ENCODE measurements at places on chromosomes 2 and 18.

- no peak overlapping the region for H3K27ac ChIP-seq
- no peaks in the 10 kb centered on the region for H3K27me3 ChIP-seq
- no peak for DNase-seq
- no peaks in the 10 kb centered on the region for H3K4me1 ChIP-seq
Measured at GRCh38 chr18:67954594-67954993, 438.1 kb upstream of the DSEL start.

DNA sequence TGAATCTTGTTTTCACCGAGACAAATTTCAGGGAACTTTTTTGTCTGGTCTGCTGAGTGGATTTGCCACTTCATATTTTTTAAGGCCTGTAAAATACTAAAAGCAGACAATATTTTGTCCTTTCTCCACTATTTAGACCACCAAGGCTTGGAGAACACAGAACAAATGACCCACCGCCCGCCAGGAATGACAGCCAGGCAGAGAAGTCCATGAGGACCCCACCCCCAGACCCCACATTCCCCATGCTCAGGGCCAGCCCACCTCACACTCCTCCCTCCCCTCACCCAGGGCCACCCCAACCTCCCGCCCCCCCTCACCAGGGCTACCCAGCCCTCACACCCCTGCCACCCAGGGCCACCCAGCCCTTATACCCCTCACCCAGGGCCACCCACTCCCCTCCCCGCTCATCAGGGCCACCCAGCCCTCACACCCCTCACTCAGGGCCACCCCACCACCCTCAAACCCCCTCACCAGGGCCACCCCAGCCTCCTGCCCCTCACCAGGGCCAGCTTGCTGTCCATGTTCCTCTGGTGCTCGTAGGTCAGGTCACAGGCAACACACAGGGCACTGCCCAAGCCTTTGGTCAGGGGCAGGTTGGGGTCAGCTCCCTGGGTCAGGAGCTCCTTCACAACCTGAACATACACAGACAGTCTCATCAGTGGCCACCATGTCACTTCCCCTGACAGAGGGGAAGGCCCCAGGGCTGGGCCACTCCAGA is 50.6 kb downstream of the ANKMY1 start:
- no peak overlapping the region for H3K27ac ChIP-seq
- H3K36me3 ChIP-seq, result peaks cover 25% of the 10 kb centered on the region
- no peak for DNase-seq
- no peaks in the 10 kb centered on the region for H3K27me3 ChIP-seq
- peaks cover 7% of the 10 kb centered on the region for H3K4me1 ChIP-seq
- H3K4me3 ChIP-seq, result no peak overlapping the region

DNA sequence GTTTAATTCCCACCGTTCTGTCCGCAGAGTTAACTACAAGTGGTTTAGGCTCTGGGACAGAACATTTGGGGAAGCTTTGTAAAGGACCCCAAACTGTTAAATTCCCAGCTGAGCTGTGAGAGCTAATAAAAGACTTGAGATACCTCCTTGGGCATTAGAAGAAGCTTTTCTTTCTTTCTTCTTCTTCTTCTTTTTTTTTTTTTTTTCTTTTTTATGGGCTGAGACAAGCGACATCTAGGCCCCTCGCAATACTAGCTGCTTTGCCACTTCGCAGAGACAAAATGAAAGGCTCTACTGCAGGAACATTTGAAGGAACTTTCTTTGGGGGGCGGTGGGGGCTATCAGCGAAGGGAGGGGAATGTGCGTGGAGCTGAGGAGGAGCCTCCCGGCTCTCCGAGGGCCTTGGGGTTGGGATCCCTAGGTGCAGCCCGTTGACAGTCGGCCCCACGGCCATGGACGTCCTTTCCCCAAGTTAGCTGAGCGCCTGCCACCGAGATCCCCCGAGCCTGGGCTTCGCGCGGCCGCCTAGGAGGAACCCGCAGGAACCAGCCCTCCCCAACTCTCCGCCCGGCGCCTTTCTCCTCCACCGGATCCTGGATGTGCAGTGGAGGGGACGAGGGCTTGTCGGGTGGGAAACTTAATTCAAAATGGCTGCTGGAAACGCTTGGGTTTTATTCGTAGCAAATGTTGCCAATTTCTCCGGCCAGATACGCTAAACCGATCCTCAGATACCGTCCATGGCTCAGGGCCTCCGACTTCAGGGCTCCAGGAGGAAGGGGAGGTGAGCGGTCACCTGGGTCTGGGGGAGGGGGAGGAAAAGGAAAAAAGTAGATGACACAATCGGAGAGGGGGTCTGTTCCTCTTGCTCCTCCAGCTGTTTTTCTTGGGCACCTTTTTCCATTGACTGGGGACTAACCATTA is 4.2 kb downstream of the MEIS1 start:
- H3K36me3 ChIP-seq, result no peaks in the 10 kb centered on the region
- no peak overlapping the region for H3K27ac ChIP-seq
- no peak for DNase-seq
- H3K4me1 ChIP-seq, result peaks cover 9% of the 10 kb centered on the region

GRCh38 chr18:51009072-51009471 is 20.9 kb upstream of the SMAD4 start:
- H3K4me1 ChIP-seq, result peaks cover 2% of the 10 kb centered on the region
- DNase-seq, result no peak
- no peaks in the 10 kb centered on the region for H3K27me3 ChIP-seq
- no peak overlapping the region for H3K4me3 ChIP-seq
- peaks cover 3% of the 10 kb centered on the region for H3K36me3 ChIP-seq

DNA sequence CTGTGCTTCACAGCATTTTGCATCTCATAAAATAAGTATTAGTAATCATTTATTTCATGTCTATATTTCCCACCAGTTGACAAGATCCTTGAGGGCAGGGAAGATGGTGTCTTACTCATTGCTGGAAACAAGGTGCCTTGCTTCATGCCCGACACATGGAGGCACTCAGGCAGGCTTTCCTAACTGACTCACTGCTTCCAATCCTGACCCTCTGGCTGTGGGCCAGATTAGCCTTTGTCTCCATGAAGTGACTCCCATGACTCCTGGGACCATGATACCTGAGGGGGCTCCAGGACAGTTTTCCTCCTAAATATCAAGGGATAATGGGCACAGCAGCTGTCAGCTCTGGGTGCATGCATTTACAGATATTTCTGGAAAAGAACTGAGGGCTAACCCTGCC is 275.1 kb downstream of the AGPS start:
- H3K4me1 ChIP-seq, result no peaks in the 10 kb centered on the region
- DNase-seq, result no peak
- H3K27ac ChIP-seq, result no peak overlapping the region
- H3K4me3 ChIP-seq, result no peak overlapping the region
- H3K27me3 ChIP-seq, result peaks cover 3% of the 10 kb centered on the region
- H3K36me3 ChIP-seq, result no peaks in the 10 kb centered on the region

DNA sequence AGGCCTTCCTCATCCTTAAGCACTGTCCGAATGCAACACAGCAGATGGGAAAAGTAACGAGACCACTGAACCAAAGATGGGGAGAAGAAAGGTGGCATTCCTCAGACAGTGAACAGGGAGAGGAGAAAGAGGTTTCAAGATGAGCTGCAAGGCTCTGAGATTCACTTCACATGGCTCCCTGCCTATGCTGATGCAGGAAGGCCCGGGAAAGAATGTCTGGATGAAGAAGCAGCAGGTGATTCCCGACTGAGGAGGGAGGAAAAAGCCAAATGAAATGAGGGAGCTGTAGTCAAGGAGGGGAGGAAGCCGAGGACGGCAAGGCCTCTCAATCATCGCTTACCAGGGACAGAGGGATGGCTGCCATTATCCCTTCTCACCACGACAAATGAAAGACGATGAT is 98.5 kb upstream of the BOD1L2 start:
- no peak for DNase-seq
- H3K27ac ChIP-seq, result no peak overlapping the region
- no peaks in the 10 kb centered on the region for H3K4me1 ChIP-seq
- H3K4me3 ChIP-seq, result no peak overlapping the region
- H3K36me3 ChIP-seq, result no peaks in the 10 kb centered on the region

DNA sequence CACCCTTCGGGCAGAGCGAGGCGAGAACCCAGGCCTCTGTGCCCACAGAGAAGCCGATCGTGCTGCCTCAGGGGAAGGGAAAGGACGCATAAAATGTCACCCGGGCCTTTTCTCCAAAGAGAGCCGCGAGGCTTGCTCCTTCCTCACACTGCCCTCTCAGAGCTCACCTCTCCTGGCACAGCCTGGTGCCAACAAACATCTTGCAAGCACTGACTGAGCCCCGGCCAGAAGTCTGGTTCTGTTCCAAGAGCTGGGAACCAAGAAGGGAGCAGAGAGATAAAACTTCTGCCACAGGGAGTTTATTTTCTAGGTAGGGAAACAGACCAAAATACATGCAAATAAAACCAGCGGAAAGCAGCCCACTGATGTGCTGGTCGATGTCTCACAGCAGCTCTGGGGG is 13.6 kb upstream of the ADI1 start:
- H3K4me3 ChIP-seq, result no peak overlapping the region
- DNase-seq, result no peak
- H3K36me3 ChIP-seq, result no peaks in the 10 kb centered on the region
- no peak overlapping the region for H3K27ac ChIP-seq

GRCh38 chr2:67599561-67599960 is 202.4 kb downstream of the ETAA1 start:
- DNase-seq, result no peak
- H3K27me3 ChIP-seq, result peaks cover 2% of the 10 kb centered on the region
- no peaks in the 10 kb centered on the region for H3K36me3 ChIP-seq
- H3K4me3 ChIP-seq, result no peak overlapping the region

DNA sequence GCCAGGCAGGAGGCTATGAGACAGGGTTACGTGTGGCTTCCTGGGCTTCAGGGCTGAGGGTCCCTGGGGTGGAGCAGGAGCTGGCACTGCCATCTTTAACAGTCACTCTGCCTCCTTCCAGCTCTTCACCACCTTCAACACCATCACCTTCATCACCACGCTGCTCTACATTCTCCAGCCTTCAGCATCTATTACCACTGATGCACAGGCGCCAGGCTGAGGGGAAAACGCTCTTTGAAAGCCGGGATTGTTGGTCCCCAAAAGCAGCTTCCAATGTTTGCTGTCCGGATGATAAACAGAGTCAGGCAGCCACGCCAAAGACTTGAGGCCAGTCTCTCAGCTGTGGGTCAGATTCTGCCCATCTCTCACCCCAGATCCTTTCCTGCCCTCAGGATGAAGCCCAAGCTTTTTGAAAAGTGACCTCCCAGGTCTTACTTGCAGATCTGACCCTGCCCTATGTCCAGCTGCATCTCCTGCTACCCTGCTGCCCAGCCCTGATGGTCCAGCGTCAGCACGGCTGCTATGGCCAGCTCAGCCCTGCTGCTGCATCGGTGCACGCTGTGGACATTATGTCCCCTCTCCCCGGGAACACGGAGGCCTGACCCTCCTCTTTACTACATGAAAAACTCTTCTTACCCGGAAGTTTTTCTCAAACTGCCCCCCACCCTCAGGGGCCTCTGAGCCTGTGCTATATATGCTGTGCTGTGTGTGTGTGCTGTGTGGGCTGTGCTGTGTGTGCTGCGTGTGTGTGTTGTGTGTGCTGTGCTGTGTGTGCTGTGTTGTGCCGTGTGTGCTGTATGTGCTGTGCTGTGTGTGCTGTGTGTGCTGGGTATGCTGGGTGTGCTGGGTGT is 31.2 kb upstream of the MAL start:
- no peaks in the 10 kb centered on the region for H3K4me1 ChIP-seq
- H3K36me3 ChIP-seq, result no peaks in the 10 kb centered on the region
- H3K4me3 ChIP-seq, result no peak overlapping the region
- H3K27ac ChIP-seq, result no peak overlapping the region
- DNase-seq, result no peak
- peaks cover 23% of the 10 kb centered on the region for H3K27me3 ChIP-seq

- H3K4me3 ChIP-seq, result no peak overlapping the region
- peaks cover 1% of the 10 kb centered on the region for H3K36me3 ChIP-seq
- no peak overlapping the region for H3K27ac ChIP-seq
- peaks cover 4% of the 10 kb centered on the region for H3K27me3 ChIP-seq
- no peak for DNase-seq
Measured at GRCh38 chr2:217066510-217067270, 206.8 kb upstream of the TNP1 start.

- H3K27ac ChIP-seq, result no peak overlapping the region
- no peak overlapping the region for H3K4me3 ChIP-seq
- H3K36me3 ChIP-seq, result peaks cover 23% of the 10 kb centered on the region
- H3K27me3 ChIP-seq, result no peaks in the 10 kb centered on the region
- DNase-seq, result no peak
- H3K4me1 ChIP-seq, result peaks cover 8% of the 10 kb centered on the region
Measured at GRCh38 chr2:85545780-85546240, 6.8 kb downstream of the MAT2A start.

- DNase-seq, result no peak
- peaks cover 13% of the 10 kb centered on the region for H3K4me1 ChIP-seq
- H3K4me3 ChIP-seq, result no peak overlapping the region
- H3K27me3 ChIP-seq, result peaks cover 14% of the 10 kb centered on the region
- H3K36me3 ChIP-seq, result no peaks in the 10 kb centered on the region
- H3K27ac ChIP-seq, result no peak overlapping the region
Measured at GRCh38 chr2:46350029-46350689, 53.0 kb downstream of the EPAS1 start.

DNA sequence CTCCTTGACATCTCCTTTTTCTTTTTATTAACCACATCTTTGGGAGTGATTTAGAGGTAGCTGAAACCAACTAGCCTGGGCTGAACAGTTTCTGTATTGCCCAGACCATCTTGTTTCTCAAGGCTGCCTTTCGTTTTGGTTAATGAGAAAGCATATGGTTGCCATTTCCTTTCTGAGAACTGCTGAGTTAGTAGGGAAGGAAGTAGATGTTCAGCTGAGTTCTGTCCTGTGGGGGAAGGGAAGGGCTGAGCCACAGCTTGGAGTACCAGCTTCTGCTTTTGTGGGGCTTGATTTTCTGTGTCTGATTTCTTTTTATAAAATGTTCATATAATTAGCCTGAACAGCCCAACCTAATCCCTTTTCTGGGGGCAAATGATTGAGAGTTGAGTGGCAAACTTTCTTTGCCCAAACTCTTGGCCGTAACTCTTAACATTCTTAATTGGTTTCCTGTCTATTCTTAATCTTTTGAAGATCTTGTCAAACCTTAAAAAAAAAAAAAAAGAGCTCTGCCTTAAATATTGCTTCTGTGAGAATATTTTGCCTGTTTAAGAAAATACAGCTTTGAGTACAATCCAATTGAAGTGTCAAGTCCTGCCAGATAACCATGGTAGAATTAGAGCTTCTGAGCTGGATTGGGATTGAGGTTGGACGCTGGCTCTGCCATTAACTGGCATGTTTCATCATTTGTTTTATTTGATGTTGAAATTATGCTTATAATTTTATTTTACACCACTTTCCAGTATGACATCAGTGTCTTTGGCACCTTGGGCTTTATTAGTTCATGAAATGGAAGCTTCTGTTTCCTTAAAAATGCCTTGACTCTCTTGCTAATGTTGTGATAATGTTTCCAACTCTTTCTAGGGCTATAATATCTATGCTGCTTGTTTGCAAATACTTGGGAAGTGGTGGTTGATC is 1.9 kb upstream of the NABP1 start:
- peak overlapping the region; percentile 62 for H3K4me3 ChIP-seq
- H3K27ac ChIP-seq, result peak overlapping the region; percentile 98
- peaks cover 23% of the 10 kb centered on the region for H3K4me1 ChIP-seq
- DNase-seq, result peak; percentile 79

- H3K4me1 ChIP-seq, result peaks cover 19% of the 10 kb centered on the region
- H3K36me3 ChIP-seq, result no peaks in the 10 kb centered on the region
- no peak overlapping the region for H3K27ac ChIP-seq
Measured at GRCh38 chr18:3491981-3492555, 42.1 kb downstream of the TGIF1 start.

- DNase-seq, result no peak
- H3K27ac ChIP-seq, result no peak overlapping the region
- H3K27me3 ChIP-seq, result no peaks in the 10 kb centered on the region
- H3K4me1 ChIP-seq, result no peaks in the 10 kb centered on the region
- H3K36me3 ChIP-seq, result no peaks in the 10 kb centered on the region
Measured at GRCh38 chr18:6435731-6436130, 21.0 kb upstream of the L3MBTL4 start.

GRCh38 chr2:215598376-215598975 is 162.6 kb upstream of the FN1 start:
- peaks cover 6% of the 10 kb centered on the region for H3K27me3 ChIP-seq
- no peak overlapping the region for H3K4me3 ChIP-seq
- H3K36me3 ChIP-seq, result no peaks in the 10 kb centered on the region
- DNase-seq, result no peak

Measured in memory B cell (primary cell).